Peyer's patch (tissue), 4 donors: ENCODE measurements at places on chromosomes 5 and 9. TPM values are rescaled to one million over a fixed set of nuclear protein-coding genes. Genes with fewer than 3 reads are reported as not detected.

Gene RASGEF1C
- total RNA-seq, result 1.7 TPM

Gene AIF1L
- total RNA-seq, result 1.5 TPM

Gene SLC2A8
- total RNA-seq, result 7.4 TPM

DNA sequence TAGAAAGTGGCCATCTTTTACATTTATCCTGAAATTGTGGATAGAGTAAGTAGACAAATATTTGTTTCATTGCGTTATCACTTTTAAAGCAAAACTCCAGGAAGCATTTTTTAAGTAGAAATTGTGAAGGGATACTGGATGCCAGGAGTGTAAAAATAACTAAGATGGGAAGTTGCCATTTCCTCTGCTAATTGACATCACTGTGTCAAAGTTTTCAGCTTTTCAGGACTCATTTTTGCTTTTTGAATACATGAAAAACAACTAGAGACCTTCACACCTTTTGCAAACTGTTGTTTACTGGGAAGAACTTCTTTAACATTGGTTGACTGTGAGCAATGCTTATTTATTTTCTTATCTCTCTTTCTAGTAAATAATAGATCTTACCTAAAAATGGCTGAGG is 337.5 kb downstream of the NR2F1-AS1 start:
- DNase-seq, result no peak

DNA sequence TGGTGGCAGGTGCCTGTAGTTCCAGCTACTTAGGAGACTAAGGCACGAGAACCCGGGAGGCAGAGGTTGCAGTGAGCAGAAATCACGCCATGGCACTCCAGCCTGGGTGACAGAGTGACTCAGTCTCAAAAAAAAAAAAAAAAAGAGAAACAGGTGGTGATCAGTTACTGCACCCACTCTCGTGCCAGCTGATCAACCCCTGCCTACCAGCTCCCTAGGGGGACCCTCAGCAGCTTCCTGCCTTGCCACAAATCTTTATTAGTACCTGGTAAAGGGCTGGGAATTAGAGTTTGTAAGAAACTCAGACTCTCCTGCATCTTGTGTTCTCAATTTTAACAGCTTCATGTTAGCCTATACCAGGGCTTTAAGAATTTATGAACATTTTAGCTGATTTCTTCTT is 914.9 kb downstream of the EFNA5 start:
- DNase-seq, result no peak

DNA sequence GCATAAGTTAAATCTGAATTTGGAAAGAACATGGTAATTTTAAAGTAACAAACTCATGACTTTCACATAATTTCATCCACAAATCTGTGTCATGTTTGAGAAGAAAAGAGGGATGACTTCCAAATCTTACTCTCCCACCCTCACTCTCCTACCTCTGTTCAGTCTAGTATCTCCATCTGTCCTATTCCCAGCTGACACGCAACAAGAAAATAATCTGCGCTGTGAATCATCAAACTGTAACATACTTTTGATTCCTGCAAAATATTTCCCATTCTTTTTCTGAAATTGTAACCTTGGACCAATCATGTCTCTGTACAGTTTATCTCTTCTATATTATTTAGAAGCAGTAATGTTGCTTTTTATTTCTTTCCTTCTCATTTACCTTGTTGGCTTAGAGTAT is 91.4 kb downstream of the SLC12A2 start:
- no peak for DNase-seq

- DNase-seq, result peak; percentile 32
Observed at GRCh38 chr5:199950-200645, 8.8 kb downstream of the LRRC14B start.

GRCh38 chr5:77029376-77029885 is 773 bp upstream of the AGGF1 start:
- DNase-seq, result no peak

Gene LHFPL2
- total RNA-seq, result 22.3 TPM

DNA sequence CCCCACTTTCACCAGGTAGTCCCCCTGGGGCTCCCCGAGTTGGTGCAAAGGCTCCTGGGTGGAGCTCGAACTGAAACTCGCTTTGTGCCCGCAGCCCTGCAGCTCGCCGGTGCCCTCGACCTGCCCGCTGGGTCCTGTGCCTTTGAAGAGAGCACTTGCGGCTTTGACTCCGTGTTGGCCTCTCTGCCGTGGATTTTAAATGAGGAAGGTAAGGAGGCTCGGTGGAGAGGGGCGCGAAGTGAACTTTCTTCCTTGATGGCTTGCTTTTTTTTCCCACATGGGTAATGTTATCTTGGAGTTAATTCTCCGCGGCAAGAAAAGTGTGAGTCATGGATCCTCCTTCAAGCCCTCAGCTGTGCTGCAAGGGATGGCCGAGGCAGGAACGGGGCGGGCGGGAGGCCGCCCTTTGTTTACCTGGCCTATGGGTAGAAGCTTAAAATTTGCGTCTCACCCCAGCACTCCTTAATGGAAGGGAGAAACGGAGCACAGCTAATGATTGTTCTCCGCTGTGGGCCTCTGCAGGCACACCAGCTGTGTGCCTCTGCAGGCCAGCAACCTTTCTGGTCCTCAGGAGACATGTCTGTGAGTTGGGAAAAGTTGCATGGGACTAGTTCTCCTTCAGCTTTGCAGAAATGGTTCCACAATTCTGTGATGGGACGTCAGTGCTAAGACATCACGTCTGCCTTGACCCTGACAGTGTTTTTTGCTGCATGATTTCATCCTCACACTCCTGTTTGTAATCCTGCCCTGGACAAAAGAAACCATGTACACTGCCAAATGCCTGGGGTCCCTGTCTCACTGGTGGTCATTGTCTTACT is 1.1 kb downstream of the MAMDC2 start:
- DNase-seq, result no peak

Gene KCNIP1
- total RNA-seq, result not detected

DNA sequence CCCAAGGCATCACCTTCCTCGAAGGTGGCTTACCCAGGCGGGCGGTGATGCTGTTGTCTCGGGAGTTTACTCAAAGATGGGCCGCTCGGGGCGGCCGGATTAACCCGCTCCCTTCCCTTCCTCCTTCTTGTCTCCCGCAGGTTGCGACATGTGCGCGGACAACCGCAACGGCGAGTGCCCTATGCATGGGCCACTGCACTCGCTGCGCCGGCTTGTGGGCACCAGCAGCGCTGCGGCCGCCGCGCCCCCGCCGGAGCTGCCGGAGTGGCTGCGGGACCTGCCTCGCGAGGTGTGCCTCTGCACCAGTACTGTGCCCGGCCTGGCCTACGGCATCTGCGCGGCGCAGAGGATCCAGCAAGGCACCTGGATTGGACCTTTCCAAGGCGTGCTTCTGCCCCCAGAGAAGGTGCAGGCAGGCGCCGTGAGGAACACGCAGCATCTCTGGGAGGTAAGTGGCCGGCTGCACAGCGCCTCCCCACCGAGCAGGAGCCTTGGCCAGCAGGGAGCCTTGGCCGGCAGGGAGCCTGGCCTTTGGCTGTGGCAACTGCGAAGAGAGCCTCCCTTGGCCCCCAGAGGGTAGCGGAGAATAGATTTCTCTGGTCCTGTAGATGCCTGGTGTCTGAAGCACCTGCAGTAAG is 10.6 kb downstream of the PRDM6 start:
- no peak for DNase-seq
